Ammon's horn (tissue), 1 donor: ENCODE measurements at places on chromosomes 2 and 18.

DNA sequence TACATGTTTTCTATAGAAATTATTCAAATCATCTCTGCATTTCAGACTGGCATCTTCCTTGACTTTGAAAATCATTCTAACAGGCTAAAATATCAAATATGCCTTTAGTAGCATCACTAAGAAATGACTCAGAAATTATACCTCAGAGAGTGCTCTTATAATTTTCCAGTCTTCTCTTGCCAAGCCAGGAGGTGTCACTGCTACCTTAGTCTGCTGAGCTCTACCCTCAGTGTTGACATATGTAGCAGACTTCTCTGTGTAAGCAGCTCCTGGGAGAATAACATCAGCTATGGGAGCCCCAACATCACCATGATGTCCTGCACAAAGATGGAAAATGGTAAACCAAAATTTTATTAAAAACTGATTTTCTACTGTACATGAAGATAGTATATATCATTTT lies 31.6 kb downstream of the NDUFS1 start:
- DNase-seq = no peak

- DNase-seq = no peak
These were observed 69.7 kb downstream of the UGGT1 start for GRCh38 chr2:128160616-128161275.

DNA sequence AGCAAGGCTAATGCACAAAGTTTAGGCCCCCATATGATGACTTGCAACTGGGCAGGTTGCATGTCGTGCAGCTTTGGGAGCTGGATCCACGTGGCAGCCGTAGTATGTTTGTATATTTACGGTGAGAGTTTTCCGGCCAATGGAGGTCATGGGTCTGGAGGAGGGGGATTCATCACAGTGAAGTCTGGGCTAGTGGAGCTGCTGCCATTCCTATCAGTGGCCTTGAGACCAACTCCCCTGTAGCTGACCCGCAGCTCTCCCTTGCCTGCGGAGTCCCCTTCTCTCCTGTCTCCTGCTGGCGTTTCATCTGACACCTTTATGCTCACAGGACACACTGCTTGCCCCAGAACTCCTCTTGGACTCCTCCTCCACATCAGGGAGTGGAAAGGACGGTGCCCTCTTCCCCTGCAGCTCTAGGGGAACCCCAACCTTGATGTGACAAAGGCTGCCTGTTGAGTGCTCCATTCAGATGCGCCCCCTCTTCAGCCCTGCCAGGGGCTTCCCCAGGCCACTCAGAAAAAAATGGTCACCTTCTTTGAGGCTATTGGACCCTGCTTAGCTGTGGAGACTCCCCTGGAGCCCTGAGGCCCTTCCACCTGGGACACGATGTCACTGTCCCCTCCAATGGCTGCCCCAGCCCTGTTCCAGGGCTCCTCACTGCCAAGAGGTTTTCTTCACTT lies 121.7 kb downstream of the PXDN start:
- no peak for DNase-seq

- DNase-seq = peak; percentile 93
These were observed 5.7 kb upstream of the WIPF1 start for GRCh38 chr2:174603280-174603679.

GRCh38 chr2:1234731-1235308 lies 178.4 kb upstream of the TPO start:
- no peak for DNase-seq

- no peak for DNase-seq
These were observed 87.5 kb downstream of the SATB2 start for GRCh38 chr2:199370150-199370780.

GRCh38 chr2:57733956-57734355 lies 312.6 kb upstream of the VRK2 start:
- no peak for DNase-seq

DNA sequence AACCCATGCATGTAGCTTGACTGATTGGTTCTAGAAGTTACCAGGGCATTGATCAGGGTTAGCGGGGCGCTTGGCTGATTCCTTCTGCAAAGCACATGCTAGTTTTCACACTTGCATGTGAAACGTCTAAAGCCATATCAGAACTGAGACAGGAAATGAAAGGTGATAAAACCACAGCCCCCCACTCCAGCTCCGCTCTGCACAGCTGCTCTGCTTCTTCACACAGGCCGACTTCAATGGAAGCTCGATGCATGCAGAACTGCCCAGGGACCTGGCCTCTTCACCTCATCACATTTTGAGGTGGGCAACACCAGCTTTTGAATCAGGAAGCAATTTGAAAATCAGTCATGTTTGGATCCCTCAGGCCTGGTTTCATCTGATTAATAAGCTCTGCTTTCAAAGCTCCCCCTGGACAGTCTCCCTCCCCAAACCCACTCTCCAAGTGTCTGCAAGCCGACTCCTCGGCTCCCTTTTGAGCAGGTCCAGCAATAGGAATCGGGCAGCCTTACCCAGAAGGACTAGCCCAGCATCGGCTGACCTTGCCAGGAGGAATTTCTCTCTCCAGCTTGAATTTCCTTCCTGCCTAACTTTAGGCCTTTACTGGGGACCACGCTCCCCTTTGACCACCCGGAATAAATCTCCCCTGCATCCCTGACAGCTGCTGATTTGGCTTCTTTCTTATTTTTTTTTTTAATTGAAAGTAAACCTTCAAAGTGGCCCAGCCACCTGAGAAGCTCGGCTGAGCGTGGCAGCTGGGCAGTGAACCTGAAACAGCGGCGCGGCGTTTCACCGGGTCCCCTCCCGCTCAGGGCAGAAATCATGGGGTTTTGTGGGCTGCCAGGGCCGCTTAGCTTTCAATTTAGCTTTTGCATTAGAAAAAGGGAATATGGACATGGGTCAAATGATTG lies 31.7 kb downstream of the HRH4 start:
- no peak for DNase-seq

- no peak for DNase-seq
These were observed 69.1 kb downstream of the NAB1 start for GRCh38 chr2:190717764-190718651.

GRCh38 chr2:2530334-2530733 lies 199.3 kb upstream of the MYT1L start:
- no peak for DNase-seq

GRCh38 chr2:109545828-109546713 lies 67.7 kb downstream of the SEPTIN10 start:
- peak; percentile 88 for DNase-seq

- DNase-seq = no peak
These were observed 113.5 kb downstream of the RTN4 start for GRCh38 chr2:54936766-54937165.

GRCh38 chr2:83071352-83071751 lies 1387.7 kb downstream of the SUCLG1 start:
- no peak for DNase-seq

DNA sequence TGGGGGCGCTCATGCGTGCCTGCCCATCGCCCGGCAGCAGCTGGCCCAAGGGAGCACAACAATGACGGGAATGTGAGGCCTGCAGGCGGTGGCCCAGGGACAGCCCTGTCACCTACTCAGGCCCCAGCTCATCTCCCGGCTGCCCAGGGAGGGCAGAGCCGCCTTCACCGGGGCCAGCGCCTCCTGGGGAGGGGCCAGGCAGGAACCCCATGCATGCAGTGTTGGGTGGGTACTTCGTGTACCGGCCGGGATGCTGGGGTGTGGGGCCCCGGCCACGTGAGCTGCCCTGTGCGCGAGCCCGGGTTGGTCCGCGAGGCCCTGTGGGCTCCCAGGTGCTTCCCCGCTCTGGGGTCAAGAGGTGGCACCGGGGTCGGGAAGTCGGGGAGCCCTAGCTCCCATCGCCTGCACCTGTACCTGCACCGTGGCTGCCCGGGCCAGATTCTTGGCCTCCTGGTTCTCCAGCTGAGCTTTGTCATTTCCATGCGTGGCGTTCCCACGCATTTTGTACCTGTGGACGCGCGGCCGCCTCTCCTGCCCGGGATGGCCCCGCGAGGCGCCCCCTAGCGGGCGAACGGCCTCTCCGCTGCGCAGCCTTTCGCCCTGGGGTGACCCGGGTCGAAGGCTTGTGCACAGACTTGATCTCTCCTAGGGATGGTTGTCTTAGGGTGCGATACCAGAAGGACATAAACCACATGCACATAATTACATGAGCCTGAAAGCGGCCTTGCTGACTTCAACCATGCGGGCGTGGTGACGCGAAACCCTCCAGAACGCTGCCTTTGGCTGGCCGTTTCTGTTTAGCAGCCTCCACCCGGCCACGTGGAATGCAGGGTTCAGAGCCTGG lies 950 bp downstream of the KLHL30 start:
- DNase-seq = no peak

DNA sequence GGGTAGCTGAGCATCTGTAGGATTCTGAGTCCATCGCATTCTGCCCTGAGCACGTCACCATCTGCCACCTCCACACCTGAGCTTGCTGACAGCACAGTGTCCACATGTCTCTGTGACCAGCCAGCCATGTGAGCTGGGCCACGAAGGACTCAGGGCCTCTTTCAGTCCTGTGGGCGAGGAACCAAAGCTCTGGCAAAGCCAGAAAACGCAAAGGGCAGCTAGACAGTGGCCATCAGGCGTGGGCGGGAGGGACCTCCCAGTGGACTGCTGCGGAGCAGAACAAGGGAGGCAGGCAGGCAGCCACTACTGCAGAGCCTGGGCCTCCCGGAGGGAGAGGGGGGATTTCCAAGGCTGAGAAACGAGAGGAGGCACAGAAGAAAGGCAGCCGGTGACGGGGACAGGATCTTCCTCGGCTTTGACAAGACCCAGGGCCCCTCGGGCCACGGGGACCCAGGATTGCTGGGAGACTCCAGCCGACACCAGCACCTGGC lies 274.6 kb upstream of the SALL3 start:
- DNase-seq = no peak

DNA sequence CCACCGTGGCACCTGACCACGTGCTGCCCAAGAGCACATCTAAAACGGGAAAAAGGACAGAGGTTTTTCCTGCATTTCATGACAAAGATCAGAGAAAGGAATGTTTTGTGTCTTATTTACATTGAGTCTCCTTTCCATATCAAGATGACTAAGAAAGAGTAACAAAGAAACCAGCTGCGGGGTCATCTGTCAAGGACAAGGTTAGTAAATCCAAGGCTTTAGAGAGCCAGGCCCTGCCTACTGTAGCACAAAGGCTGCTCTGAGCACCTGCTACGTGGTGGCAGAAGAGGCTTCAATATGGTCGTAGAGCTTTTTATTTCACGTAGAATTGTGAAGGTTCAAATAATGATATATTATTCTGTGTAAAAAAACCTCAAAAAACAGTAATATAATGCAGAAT lies 51.0 kb downstream of the PRELID3A start:
- no peak for DNase-seq

DNA sequence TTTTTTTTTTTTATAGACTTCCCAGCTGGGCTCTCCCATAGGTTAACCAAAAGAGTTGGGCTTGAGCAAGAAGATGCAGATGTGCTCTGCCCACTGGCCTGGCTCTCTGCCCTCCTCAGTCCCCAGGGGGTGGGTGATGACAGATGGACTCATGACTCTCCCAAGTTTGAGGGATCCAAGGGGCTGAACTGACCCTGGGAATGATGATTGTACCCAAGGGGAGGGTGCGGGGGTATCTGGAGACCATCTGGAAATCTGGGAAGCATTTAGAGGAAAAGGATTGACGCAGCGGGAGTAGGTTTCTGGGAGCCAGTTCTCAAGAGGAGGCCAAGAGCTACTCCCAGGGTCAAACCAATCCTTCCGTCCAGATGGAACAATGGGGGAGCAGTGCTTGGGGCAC lies 330.8 kb downstream of the CYP26B1 start:
- no peak for DNase-seq

GRCh38 chr2:80269806-80270205 lies 34.7 kb downstream of the LRRTM1 start:
- no peak for DNase-seq

GRCh38 chr18:56327191-56327885 lies 311.1 kb downstream of the TXNL1 start:
- no peak for DNase-seq

- DNase-seq = no peak
These were observed 15.4 kb upstream of the RMC1 start for GRCh38 chr18:23487738-23488570.

GRCh38 chr2:120879431-120880295 lies 144.0 kb downstream of the GLI2 start:
- peak; percentile 40 for DNase-seq

DNA sequence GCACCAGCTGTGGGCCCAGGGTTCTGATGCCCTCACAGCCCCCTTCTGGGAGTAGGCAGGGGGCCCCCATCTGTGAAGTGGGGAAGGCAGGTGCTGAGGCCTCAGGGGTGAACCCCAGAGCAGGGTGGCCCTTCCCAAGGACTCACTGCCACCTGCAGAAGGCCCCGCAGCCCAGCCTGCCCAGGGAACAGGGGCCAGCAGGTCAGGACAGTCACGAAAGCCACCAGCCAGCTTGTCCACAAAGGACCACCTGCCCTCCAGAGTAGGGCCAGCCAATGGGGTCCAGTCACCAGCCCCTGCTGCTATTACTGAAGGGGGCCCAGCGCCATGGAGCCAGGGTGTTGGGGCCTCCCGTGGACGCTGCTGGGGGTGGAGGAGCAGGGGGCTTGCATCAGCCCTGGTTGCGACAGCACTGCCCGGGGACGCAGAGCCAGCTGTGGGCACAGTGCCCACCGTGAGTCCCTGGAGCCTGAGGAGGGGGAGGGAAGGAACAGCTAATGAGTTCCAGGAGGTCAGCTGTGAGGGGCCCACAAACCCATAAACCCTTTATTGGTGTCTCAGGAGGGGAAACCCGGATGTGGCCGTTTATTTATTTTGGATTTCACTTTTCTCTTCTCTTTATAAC lies 11.5 kb upstream of the SNED1 start:
- DNase-seq = no peak

DNA sequence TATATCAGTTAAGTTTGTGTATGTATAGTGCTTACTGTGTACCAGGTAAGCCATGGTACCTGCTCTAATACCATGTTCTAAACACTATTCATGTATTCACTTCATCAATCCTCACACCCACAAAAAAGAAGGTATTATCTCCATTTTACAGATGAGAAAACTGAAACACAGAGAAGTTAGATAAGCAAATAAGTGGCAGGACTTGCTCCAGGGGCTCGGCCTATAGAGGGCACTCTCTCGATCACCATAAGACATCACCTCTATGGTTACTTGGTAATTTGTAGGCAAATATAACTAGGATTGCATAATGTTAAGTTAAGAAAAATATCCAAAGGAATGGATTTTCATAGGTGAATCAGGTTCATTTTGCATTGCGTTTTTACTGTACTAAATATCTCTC lies 118.1 kb upstream of the FN1 start:
- no peak for DNase-seq

DNA sequence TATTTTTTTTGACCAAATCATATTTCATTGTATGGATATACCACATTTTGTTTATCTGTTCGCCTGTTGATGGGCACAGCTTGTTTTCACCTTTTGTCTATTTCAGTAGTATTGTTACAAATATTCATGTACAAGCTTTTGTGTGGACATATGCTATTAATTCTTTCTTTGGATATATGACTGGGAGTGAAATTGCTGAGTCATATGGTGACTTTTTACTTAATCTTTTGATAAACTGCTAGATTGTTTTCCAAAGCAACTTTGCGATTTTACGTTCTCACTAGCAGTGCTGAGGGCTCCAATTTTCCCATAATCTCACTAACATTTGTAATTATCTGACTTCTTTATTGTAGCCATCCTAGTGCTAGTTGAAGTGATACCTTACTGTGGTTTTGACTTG lies 112.4 kb downstream of the CD8B2 start:
- no peak for DNase-seq
